Stimulated activated CD8-positive, alpha-beta memory T cell treated with anti-CD3 and anti-CD28 coated beads, Interleukin-4, amount 100 ng/mL, for 4 hours (primary cell): ENCODE measurements at places on chromosomes 7 and 10.

DNA sequence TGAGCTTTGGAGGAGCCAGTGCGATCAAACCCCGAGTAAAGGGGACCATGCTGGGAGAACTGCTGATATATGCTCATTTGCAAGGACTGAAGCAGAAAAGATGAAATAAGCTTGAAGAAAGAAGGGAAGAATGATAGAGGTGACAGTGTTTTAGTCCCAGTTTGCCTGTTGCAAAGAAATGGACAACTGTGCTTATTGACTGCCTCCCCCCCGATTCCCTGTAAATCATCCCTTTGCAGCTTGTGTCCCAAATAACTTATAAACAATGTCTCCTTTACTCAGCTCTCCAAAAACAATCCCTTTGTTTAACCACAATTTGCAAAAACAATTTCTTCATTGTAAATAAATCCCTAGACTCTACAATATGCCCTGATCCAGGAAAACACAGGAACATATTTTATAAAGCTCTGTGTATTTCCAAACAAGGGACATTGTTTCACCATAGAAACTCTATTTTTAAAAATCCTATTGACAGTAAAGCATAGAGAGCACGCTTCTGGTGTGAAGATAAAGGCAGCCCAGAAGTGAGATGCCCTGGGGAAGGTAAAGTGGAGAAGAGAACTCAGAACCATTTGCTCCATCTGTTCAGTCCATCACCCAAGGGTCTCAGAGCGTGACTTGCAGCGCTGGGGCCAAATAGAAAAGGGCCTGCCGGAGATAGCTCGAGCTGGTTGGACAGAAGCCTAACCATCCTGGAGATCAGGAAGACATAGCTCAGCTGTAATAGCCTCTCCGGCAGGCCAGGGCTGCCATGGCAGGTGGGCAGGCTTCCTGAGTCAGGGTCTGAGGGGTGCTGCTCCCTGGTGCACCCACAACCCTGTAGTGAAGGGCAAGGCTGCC is 280.5 kb downstream of the WDR11 start:
- DNase-seq: no peak

GRCh38 chr7:131057015-131057793 is 270.5 kb upstream of the MKLN1 start:
- DNase-seq: no peak

DNA sequence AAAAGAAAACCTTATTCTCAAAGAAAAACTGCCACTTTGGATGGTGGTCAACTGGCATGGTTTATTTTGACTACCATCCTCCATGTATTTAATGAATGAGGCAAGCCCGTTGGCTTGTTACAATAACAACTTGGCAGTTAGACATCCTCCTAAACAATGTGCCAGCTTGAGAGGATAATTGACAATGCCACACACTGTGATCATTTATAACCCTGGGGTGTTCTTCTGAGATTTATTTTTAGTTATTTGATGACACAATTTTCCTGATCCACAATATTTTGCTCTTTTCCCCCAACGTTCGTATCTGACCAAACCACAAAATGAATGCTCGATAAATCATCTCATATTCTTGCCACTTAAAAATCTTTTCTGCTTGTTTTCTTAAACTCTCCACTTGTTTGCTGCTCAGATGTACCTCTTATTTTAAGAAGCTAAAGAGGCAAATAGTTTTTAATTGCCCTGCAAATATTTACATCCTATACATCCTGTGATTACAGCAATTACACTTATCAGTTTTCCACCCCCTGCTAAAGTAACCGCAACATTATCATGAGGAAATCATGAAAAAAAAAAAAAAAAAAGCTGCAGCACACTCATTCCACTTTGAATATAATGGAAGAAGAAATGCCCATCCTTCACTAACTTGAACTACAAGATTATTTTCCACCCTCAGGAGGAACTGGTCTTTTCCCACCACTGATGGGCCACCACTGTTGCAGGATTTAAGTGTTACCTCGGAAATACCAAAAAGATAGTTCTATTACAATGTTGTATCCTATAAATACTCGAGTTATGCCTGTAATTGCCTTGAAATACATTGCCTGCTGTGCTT is 119.9 kb downstream of the MBL2 start:
- DNase-seq: no peak

DNA sequence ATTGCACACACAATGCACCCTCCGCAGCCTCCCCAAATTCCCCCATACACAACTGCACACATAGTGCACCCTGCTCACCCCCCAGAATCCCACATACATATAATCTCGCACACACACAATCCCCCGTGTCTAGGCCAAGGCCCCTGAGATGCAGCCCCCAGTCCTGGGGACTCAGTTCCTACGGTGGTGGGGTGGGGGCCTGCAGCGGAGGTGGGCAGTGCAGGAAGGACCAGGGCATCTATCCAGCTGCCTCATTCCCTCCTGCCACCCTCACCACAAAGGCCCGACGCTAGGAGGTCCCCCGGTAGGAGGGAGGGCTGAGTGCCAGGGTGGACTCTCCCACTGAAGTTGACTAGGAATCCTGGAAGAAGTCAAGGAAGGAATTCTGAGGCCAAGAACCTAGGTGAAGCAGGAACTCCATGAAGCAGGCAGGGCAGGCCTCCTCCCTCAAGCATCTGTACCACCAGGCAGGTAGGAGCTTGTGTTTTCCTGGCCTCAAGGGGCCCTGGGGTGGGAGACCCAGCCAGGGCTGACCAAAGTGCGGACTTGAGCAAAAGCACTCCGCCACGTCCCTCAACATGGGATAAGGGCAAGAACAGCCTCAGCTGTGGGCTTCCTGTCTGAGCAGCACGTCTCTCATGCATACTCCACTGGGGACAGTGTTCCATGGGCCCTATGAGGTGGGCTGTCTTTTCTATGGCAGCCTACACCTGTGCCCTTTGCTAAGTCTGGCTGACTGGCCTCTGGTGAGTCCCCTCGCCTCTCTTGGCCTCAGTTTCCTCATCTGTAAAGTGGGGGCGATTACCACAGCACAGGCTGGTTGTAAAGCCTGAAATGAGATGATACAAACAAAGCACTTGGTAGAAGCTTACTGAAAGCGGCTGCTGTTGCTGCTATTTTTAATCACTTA is 145.7 kb downstream of the MAPK8 start:
- DNase-seq: no peak

GRCh38 chr10:96794836-96795733 is 37.0 kb upstream of the LCOR start:
- DNase-seq: no peak

DNA sequence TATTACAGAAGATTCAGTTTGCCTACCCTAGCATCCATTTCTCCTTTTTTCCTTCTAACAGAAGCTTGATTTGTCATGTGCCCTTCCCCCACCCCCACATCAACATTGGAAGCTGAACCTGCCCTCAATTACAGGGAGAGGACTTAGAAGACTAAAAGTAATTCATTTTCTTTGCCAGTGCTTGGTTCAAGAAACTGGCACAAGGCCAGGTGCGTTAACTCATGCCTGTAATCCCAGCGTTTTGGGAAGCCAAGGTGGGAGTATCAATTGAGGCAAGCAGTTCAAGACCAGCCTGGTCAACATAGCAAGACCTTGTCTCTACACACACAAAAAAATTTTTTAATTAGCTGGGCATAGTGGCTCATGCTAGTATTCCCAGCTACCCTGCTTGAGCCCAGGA is 32.6 kb downstream of the CCNJ start:
- no peak for DNase-seq

DNA sequence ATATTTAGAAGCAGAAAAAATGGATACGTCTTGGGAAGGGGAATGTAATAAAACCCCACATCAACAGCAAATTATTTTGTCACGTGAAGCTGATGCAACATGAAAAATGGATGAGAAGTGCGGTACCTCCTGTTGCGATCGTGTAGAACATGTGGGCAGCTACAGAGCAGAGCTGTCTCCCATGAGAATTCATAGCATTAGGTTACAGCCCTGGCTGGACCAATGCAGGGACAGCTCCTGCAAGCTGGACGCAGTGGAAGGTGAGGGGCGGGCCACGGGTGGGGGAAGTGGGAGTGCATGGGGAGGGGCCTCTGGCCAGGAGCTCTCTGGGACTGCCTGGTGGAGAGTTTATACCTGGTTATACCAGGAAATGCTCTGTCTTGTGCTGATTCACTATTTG is 120.3 kb downstream of the GATA3 start:
- no peak for DNase-seq

GRCh38 chr10:6912424-6912823 is 332.3 kb upstream of the PRKCQ start:
- DNase-seq: no peak
